ENCODE measurements at places on chromosomes 6 and 20. TPM values are rescaled to one million over a fixed set of nuclear protein-coding genes. Genes with fewer than 3 reads are reported as not detected.

Gene OGFR
- 33.3 TPM for polyA plus RNA-seq

Gene ZNF292
- 49.8 TPM for polyA plus RNA-seq

Gene RAD21L1
- polyA plus RNA-seq = not detected

Gene TFAP2C
- polyA plus RNA-seq = 3.5 TPM

Gene NXT1
- 17.1 TPM for polyA plus RNA-seq

Gene CCN5
- 0.51 TPM for polyA plus RNA-seq

Gene ADGRG6
- polyA plus RNA-seq = 146 TPM

Gene OSBPL2
- polyA plus RNA-seq = 25.6 TPM

Gene FAXC
- 9.1 TPM for polyA plus RNA-seq

Gene FAM162B
- polyA plus RNA-seq = 100 TPM

Gene CASS4
- 21.9 TPM for polyA plus RNA-seq

Gene TLDC2
- 1.7 TPM for polyA plus RNA-seq

Measured in left lung (tissue), 14 donors.